ENCODE measurements at places on chromosomes 11 and 22.

- no peak for DNase-seq
These were observed 308.7 kb downstream of the DCDC1 start for GRCh38 chr11:31060880-31061279.

DNA sequence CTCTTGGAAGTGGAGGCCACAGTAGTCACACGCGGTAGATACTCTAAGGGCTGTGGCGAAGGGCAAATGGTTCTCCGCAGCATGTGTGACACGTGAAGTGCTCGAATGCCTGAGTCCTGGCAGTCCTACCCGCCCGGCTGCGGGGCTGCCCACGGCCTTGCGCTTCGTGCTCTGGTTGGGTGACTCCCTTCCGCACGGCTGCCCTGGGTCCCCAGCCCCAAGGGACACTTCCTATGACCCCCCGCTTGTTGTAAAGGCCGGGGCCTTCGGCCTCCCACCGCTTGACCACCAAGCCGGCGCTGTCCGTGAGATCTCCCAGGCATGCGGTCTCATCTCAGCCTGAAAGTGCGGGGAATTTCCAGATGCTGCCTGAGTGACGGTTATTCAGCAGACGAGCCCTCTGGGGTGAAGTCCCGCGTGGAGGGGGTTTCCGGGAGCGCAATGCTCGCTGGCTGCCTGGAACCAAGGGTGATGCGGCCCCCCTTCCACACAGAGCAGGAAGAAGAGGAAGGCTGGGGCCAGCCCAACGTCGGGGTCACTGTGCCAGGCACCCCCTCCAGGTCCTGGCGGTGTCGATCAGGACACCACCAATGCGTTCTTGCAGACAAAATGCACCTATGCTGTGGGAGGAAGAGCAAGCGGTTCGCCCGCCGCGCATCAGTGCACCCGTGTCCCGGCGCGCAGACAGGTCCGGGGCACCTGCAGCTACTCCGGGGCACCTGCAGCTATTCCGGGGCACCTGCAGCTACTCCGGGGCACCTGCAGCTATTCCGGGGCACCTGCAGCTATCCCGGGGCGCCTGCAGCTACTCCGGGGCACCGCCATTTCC, 171.2 kb downstream of the OPCML start:
- no peak for DNase-seq

- no peak for DNase-seq
These were observed 23.1 kb upstream of the TP53I11 start for GRCh38 chr11:44973632-44974401.

GRCh38 chr22:48485149-48486133, 1342.2 kb downstream of the BRD1 start:
- no peak for DNase-seq

DNA sequence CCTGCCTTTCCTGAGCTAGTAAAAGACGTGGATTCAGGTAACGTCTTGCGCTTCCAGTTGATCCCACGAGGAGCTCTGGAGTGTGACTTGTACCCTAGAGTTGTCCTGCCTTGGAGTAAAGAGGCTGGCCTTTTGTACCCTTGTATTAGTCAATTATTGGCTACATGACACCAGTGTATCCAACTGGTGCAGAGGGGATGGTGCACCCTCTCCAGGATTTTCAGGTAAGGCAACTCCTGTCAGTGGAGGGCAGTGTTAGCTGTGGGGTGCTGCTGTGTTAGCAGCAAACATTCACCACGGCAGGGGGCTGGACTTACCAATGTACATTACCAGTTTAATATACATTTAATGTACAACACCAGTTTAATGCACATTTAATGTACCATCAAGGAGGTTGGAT, 233.5 kb downstream of the MIAT start:
- DNase-seq = no peak

Measured in AG09319 (cell line).